ENCODE measurements at places on chromosomes 7 and 10.
A peak's percentile ranks its signal among the peaks of the same experiment; 100 is the strongest.

- peak; percentile 43 for DNase-seq
Observed at GRCh38 chr10:3036155-3037021, 31.0 kb upstream of the PFKP start.

DNA sequence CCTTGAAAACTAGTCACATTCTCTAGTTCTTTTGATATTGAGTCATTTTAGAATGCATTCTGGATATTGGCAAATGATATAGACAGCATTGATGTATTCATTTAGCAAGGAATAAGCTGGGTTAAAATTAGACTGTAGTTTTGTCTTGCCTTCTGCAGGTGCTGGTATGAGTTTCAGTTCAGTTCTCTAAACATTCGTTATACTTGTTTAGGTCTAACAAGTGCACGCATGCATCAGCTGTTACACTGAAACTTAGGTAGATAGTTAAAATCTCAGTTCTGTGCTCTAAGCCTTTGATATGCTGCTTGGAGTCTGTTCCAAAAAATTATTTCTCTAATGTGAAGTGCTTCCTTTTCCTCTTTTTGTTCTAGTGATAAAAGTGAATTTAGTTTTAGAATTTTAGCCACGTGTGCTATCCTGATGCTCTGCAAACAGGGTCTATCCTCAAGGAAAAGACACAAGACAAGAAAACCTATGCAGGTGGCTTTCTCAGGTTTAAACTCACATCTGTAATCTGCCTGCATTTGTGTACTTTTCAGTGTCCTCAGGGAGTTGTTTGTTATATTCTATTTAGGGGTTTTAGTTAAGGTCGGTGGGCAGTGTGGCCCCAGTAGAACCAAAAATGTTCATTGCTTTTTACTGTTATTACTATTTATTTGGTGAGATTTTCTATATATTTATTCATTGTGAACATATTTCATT, 409.0 kb downstream of the CDC14C start:
- no peak for DNase-seq

DNA sequence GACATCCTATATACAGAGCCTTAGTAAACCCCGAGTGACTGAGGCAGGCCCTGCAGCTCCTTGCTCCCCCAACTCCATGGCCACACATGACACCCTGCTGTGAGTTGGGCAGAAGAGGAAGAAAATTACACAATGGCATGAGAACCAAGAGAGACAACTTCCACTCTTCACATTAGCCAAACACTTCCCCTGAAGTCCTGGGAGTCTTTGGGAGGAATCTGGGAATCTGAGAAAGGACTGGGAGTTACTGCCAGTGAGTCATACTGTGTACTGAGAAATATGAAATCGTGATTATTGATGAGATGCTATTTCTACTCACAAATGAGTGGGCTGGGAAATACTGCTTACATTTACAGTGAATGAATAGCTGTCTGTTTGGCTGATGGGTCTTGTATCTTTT, 116.6 kb downstream of the SPAG6 start:
- no peak for DNase-seq

- DNase-seq: no peak
Observed at GRCh38 chr10:52313256-52313932, 687 bp upstream of the DKK1 start.

DNA sequence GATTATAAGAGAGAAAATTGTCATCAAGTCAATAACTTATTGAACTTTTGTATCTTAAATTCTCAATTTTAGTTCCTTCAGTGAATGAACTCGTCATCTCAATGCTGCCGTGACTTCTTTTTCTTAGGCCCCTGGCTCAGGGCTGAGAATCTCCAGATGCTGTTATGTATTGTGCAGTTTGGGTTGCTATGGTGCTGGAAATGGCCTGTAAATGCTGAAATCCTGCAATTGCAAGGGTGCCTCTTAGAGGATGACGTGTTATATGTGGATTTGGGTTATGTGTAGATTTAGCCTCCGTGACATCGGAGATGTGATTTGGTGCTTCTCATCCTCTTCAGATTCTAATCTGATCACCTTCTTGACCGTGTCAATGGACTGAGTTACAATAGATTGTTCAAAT, 55.7 kb upstream of the ZRANB1 start:
- DNase-seq: no peak

GRCh38 chr7:42475082-42475481, 238.1 kb upstream of the GLI3 start:
- DNase-seq: no peak

DNA sequence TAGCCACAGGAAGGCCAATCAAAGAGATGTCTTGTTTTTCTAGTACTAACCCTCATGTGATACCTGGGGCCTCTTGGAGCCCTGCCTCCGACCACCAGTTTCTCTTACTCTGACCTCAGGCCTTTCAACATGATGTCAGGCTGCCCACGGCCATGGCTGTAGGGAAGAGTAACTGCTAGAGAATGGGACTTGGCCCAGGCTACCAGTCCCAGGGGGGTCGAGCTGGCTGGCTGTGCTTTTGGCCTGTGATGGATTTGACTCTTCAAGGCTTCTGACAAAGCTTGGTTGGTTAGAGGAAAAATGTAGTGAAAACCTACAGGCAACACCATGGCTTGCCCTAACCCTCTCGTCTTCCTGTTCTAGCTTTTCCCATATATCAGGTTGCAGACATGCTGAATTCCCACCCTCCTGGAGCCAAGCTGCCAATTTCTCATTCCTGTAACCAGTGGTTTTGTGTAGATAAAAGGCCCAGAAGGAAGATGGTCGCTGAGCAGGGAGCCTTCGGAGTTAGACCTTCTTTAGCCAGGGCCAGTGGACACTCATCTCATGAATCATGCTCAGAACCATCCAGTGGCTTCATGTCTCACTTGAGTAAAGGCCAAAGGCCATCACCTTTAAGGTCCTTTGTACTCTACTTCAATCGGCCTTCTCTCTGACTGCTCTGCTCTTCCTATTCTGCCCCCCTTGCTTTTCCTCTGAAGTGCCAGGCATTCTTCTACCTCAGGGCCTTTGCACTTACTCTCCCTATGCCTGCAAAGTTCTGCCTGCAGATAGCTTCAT, 19.7 kb downstream of the SUFU start:
- DNase-seq: no peak

DNA sequence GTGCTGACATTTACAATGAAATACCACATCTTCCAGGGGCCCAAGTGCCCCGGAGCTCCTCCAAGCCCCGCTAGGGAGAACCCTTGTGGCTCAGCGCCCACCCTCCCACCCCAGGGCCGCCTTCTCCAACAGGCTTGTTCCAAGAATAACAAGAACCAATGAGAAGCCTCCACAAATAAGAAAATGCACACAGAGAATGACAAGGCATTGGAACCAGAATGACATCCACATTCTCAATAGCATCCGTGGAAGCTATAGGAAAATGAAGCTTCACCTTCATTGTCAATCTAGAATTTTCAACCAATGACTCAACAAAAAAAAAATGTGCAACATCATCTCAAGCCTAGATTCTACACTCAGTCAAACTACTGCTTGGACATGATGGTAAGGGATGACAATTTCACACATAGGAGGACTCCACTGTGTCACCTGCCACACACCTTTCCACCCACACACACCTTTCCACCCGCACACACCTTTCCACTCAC, 50.4 kb upstream of the PPP2R2D start:
- no peak for DNase-seq

GRCh38 chr7:145698526-145699262, 417.9 kb upstream of the CNTNAP2 start:
- no peak for DNase-seq

- DNase-seq: no peak
Observed at GRCh38 chr7:87966271-87966670, 32.2 kb downstream of the ADAM22 start.

DNA sequence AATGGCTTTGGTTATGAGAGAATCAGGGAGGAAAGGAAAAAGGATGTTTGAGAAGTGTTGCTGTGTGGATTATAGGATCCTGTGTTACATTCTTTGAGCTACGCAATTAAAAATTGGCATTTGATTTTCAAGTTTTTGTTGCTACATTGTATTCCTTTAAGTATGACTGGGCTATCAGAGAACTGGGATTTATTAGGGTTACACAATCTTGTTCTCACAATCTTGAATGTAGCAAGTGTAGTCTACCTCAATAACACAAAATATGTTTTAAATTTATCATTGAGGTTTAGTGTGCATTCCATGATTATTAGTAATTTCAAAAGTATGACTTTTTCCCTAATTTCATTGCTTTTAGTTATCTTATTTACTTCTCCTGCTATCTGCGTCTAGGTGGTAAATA, 113.9 kb downstream of the CACNB2 start:
- DNase-seq: no peak

DNA sequence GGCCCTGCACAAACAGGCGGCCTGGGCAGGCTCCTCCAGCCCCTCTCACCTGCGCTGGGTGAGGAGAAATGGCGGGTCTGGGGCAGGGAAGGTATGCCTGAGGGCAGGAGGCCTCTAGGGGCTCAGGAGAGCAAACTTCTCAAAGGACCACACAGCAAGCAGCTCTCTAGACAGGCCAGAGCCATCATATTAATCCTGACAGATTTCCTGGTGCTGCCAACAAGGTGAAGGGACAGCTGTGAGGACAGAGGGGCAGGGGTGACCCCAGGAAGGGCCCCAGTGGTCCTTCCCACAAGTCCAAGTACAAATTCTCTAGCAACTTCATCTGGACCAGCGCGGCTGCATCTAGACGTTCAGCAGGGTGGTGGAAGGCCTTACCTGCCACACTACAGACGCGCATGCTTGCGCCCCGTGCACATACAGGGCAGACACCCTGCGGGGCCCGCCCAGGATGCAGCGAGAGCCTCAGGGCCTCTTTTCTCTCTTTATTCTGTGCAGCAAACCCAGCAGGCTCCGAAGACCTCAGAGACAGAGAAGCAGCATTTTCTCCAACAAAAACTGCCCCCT, 62.1 kb downstream of the ZRANB1 start:
- peak; percentile 37 for DNase-seq

- no peak for DNase-seq
Observed at GRCh38 chr7:117704063-117704462, 169.2 kb downstream of the CTTNBP2 start.

- DNase-seq: no peak
Observed at GRCh38 chr7:90624225-90624911, 28.2 kb downstream of the CDK14 start.

DNA sequence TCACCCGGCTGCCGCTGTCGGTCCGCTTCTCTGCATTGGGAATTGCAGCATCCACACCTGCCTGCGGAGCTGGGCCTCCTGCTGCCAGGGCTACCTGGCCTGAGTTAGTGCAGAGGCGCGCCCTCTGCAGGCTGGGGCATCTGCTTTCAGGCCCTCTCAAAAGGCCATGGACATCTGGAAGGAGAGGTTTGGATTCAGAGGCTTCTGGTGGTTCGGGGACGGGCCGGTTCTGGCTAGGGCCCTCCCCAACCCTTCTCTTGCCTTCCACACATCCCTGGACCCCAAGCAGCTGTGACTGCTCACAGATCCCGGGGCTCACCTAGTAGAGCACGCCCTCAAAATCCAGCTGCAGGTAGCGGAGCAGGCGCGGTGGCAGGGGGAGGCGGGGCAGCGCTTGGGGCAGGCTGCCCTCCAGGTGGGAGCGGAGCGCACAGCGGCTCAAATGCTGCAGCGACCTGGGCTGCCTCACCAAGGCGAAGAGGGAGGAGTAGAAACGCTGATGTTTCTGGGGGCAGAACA, 8.4 kb upstream of the GBX1 start:
- no peak for DNase-seq

DNA sequence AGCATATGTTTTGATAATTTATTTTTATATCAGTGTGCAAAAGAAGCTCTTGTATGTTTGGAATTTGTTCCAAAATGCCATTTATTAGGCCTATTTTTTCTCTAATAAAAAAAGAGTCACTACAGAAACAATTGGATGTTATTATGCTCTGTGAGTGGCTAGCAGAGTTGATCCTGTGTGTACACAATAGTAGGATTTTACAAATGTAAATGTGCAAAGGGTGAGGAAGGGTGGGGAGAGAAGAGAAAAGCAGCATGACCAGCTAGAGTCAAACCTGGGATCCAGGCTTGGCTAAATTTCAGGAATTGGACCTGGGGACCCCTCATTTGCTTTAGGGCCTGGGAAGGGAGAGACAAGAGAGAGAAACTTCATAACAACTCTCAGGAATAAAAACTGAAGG, 32.5 kb downstream of the SEMA3A start:
- no peak for DNase-seq

DNA sequence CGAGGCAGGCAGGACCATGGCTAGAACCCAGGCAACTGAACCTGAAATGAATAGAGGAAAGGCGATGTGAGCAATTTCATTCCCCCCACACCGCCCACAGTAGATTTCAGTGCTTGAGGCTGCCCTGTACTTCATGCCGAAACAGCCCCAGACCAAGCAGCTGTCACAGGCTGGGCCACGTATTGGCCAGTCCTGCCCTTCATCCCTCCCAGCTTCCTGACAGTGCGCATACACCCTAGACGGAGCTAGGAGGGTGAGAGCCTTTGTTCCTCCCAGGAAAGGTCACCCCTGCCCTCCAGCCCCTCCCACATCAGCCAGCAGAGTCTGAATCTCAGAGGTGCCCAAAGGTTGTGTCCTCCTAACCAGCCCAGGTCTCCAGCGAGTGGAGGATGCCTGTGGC, 98.8 kb downstream of the ZMIZ1 start:
- no peak for DNase-seq

GRCh38 chr7:86930554-86931307, 128.7 kb downstream of the ELAPOR2 start:
- no peak for DNase-seq

GRCh38 chr10:93383562-93383981, 98.6 kb downstream of the MYOF start:
- no peak for DNase-seq

DNA sequence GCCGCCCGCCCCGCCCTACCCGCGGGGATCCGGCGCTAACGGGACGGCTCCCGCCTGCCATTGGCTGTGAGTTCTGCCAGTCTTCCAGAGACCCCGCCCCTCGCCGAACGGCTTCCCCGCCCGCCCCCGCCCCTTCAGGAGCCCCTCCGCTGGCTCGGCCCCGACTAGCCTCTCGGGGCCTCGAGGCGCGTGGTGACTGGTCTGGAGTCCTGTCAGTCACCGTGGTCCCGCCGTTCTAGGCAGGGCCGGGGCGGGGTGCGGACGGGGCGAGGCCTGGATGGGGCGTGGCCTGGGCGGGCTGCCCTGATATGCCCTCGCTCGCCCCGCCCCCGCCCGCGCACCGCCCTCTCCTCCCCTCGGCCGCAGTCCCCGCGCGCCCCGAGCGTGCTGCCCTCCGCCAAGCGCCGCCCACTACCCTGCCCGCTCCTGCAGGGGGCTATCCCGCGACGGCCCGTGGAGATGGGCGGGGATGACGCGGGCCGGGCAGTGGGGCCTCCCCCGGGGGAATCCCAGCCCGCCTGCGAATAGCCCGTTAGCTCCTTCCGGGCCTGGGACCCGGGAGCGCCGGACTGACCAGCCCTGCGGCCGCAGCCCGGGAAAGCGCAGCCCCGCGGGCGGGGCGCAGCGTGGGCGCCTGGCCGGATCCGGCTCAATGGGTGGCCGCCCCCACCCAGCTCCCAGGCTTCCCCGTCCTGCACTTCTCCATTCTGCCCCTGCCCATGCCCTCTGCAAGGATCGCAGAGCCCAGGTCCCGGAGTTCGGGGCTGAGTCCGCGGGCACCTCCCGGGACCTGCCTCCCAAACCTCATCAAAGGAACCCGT, 444 bp upstream of the HIP1 start:
- peak; percentile 99 for DNase-seq

- DNase-seq: no peak
Observed at GRCh38 chr7:25732766-25733217, 419.2 kb upstream of the NFE2L3 start.
